Astrocyte of the spinal cord (primary cell): ENCODE measurements at places on chromosomes 5 and 9.

DNA sequence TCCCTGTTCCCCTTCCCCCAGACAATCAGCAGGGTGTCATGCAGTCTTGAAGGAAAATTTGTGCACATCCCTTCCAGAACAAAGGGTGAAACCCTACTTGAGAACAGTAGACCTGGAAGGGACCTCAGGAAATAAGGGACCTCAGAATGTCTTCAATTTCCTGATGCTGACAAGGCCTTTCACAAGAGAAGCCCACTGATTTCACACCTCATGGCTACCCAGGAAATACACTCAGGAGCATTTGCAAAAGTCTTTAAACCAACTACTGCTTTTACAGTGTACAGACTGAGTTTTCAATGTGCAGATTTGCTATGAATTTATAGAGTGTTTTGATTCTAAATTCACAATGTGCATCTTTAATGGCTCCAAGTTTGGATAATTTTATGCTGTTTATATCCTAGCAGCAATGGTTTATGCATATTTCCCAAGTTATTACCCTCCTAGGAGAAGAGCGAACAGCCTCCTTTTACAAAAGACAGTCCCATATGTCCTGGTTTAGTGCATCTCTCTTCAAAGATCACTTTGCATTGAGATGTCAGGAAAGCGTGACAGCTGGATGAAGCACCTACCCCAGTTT lies 74.8 kb downstream of the GALNT10 start:
- DNase-seq = no peak

- DNase-seq = no peak
Observed at GRCh38 chr9:16026886-16027285, 474.0 kb downstream of the CCDC171 start.

DNA sequence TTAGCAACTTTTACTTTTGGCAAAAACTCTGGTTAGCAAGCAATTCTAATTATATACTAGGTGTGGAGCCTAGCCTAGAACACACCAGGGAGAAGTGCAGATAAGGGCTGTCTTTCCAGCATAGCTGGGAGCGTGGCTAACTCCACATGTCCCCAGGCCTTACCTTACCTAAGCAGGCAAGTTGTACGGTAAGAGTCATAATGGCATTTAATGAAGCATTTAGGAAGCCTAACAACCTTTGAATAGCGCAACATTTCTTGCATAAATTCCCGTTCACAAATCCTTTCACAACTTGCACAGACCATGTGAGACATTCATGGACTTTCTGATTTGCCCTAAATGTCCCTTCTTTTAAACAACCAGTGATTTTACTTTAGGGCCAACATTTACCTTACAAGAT lies 917.4 kb upstream of the ACO1 start:
- DNase-seq = no peak

- DNase-seq = no peak
Observed at GRCh38 chr9:118094387-118094786, 390.2 kb downstream of the TLR4 start.

DNA sequence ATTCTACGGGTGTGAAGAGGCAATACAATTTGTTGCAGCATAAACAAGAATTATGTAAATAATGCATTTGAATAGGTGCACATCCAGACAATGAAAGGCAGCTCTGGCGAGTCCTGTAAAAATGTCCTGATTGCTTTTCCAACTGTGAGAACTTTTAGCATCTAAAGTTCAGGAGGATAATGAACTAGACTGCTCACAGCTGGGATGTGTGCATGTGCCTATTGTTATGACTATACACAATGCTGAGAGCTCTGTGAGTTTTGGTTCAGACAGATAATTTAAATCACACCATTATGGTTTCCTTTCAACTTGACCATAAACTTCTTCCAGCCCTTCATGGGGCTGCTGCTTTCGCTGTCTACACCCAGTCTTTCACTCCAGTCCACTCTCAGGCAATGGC lies 99.9 kb downstream of the PLK2 start:
- no peak for DNase-seq

- DNase-seq = no peak
Observed at GRCh38 chr5:155480731-155481131, 467.2 kb downstream of the KIF4B start.

DNA sequence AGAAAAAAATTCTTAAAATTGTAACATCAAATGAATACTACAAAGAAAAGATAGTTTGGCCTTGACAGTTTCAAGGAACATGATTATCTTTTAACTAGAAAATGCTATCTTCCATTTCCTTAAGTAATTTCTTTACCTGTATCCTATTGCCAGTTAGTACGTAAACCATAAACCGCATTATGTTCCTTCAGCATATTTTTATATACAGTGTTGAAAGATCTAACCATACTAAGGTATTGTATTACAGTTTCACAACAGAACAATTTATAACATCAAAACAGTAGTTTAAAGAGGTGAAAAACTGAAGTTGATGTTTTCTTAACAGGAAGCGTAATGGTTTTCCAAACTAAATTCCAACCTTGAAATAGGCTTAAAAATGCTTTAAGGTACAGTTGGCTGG lies 45.1 kb downstream of the GLRX start:
- no peak for DNase-seq

DNA sequence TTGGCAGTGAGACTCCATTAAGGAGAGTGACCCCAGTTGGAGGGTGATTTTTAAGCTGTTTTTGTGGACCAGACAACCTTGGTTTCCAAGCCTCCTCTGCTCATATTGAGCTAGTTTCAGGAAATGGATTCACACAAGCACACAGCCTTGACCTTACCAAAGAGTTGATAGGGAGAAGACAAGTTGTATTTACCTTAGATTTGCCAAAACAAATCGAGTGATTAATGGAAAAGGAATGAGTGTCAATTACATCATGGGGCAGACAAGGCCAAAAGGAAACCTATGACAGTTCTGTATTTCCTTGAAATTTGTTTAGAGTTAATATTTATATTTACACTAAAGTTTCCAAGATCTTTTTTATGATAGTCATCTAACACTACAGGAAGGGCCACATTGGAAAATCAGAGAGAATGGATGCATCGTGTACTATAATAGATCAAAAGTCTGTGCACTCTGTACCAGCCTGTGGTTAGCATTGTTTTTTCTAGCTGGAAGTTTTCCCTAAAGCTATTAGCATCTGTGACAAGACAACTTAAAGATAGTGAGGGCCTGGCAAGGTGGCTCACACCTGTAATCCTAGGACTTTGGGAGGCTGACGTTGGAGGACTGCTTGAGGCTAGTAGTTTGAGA lies 86.0 kb upstream of the FER start:
- no peak for DNase-seq

- DNase-seq = no peak
Observed at GRCh38 chr9:35322075-35322885, 160.5 kb downstream of the UNC13B start.

- DNase-seq = no peak
Observed at GRCh38 chr5:55027595-55027994, 3.5 kb downstream of the GZMK start.

DNA sequence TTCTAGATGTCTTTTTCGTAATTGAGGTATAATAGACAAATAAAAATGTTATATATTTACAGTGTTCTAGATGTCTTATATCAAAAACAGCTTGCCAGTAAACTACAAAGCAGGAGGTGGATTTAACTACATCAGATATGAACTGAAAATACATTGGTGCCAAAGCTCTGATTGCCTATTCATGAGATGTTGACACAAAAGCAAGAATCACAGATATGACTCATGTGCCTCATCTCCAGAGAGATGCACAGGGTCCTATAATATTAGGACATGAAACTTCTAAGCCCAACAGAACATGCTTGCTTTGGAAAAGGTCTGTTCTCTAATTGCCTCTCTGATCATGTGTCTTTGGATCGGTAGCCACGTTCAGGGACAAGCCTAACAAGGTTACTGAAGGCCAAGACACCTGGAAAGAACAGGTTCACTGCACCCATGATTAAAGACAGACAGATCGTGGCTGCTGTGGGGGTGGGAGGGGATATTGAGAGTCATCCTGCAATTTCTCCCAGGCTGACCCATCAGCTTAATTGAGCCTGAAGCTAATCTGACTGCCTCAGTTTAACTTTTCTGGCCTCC lies 16.8 kb downstream of the ABCA1 start:
- DNase-seq = no peak

GRCh38 chr5:157599565-157599964 lies 24.0 kb upstream of the ADAM19 start:
- no peak for DNase-seq

DNA sequence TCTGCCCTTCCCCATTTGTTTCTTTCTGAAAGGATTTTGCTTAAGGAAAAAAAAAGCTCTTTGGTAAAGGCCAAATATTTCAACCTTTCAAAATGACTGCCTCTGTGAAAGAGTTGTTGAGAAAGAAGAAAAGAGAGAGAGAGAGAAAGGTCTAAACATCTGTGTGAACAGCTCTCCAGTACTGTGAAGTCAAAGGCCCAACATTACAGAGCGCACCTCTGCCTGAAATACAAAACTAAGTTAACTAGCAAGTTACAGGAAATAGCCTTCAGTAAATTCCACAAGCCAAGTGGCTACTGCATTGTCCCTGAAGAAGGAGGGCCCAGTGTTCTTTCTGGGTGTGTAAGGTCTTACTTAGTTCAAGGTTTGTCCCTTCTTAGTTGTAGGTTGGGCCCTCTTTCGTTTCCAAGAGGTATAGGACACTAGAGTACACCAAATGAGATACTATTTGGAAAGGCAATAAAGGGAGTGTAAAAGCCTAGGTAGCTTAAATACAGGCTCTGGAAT lies 104.4 kb downstream of the THBS4 start:
- no peak for DNase-seq

DNA sequence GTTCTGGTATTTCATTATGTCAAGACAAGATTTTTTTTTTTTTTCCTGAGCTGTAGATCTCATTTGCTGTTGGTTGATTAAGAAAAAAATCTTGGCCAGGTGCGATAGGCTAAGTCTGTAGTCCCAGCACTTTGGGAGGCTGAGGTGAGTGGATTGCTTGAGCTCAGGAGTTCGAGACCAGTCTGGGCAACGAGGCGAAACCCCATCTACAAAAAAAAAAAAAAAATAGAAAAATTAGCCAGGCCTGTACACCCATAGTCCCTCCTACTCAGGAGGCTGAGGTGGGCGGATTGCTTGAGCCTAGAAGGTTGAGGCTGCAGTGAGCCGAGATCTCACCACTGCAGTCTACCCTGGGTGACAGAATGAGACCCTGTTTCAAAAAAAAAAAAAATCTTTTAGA lies 12.2 kb downstream of the CDC42SE2 start:
- no peak for DNase-seq

DNA sequence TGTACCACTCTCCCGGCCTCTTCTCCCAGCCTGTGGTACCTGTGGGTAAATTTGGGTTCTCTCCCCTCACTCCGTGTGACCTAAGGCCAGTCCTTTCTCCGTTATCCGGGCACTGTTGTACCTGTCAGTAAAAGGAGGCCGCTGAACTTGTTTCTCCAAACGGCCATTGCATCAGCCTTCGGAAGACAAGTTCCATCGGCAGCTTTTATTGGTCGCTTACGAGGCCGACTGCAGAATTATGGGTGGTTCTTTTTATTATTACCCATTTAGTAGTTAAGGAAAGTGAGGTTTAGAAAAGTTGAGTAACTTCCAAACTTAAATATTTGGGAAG lies 558 bp downstream of the GRPEL2 start:
- peak; percentile 44 for DNase-seq

GRCh38 chr5:87886164-87886563 lies 382.5 kb downstream of the TMEM161B start:
- DNase-seq = no peak

GRCh38 chr9:134944351-134944802 lies 26.7 kb upstream of the FCN1 start:
- DNase-seq = no peak

DNA sequence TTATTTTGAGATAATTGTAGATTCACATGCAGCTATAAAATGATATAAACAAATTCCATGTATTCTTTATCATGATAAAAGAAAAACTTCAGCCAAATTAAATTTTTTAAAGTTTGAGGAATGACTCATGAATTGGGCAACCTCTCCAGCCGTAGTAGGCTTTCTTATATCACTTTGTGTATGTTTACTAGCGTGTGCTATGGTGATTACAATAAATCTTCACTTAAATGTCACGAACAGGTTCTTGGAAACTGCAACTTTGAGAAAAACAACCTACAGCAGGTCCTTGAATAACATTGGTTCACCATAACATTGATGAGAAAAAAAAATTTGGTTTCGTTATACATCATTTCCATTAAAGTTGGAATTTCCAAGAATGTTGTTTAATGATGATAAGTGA lies 730.9 kb upstream of the TYRP1 start:
- DNase-seq = no peak

DNA sequence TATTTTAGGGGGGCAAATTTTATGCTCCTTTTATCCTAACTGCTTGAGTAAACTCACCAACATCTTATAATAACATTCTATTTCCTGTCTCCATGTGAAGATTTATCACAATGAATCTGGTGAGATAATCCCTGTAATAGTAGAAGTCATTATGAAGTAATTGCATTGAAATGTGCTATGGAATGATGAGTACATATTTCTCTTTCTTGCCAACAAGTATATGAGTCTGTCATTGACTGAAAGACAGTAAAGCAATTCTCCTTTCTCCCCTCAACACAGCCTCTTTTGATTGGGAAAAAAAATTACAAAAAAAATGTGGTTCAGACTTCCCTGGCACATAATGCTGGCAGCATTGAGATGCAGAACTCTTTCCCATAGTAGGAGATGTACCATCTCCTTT lies 459.2 kb upstream of the RGMB start:
- DNase-seq = peak; percentile 81

GRCh38 chr5:32261198-32261597 lies 51.5 kb downstream of the MTMR12 start:
- DNase-seq = no peak

DNA sequence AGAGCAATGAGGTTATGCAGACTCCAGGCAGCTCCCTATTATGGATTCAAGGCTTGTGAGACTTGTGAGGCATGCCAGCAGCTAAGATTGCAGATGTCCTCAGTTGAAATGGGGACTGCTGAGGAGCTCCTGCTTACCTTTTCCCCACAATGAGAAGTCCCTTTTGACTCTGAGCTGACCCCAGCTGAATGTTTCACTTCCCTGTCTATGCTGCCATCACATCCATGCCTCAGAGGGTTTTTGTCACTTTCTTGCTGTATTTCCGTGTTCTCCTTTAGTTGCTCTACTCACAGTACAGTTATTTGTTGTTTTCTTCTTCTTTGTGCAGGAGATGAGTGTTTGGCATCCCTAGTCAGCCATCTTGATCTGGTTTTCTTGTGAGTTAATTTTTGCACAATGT lies 18.8 kb upstream of the OR2S2 start:
- DNase-seq = no peak

DNA sequence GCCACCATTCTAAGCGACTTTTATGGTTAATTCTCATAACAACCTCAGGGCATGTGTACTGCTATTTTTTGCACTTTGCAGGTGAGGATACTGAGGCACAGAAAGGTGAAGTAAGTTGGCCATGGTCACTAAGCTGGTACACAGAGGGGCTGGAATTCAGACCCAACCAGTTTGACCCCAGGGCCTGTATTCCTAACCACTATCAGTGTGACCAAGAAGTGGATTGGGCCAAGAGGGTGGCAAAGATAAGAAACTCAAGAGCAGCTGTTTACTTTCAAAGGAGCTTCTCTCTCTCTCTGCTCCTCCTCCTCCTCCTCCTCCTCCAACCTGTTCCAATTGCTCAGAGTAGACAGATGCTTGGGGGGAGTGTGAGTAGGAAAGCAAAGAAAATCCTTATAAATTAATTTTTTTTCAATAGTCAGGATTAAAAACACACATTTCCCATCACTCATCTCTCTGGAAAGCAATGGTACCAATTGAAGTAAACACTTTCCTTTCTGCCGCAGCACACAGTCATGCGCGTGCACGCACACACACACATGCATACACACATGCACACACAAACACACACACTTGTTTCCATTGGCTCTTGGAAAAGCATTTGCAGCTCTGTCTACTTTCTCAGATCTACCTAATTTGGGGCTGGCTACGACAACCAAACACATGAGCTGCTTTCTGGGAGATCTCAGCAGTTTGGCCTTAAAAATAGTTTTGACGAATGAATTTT lies 736.7 kb upstream of the WWC1 start:
- no peak for DNase-seq
